ENCODE measurements at places on chromosomes 4 and X.

- DNase-seq = no peak
These were observed 158.5 kb downstream of the NSUN7 start for GRCh38 chr4:40908297-40908696.

DNA sequence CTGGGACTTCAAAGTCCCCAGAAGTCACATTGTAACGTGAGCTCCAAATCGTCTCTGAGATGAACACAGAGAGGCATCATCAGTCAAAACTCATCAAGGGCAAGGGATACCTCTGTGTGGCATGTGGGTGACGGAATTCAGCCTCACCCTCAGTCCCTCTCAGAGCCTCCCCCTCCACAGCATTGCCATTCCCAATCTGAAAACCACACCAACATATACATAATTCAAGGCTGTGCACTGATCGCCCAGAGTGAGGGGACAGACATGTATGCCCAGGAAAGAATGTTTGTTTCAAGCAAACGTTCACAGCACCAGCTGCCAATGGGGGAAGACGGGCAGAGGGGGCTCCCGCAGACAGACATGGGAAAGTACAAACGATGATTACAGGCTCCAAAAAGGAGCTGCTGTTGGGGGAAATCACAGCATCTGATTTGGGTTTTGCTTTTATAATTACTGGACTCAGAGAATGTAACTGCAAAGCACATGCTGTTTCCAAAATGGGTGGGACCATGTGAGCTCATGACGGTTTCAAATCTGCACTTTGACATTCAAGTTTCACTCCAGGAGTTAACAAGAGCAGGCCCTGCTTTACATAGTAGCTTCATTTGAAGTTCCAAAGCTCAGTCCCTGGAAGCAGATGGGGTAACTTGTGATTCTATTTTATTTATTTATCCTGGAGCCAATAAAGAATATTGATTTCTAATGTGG lies 88.3 kb downstream of the CLCN4 start:
- peak; percentile 39 for DNase-seq

DNA sequence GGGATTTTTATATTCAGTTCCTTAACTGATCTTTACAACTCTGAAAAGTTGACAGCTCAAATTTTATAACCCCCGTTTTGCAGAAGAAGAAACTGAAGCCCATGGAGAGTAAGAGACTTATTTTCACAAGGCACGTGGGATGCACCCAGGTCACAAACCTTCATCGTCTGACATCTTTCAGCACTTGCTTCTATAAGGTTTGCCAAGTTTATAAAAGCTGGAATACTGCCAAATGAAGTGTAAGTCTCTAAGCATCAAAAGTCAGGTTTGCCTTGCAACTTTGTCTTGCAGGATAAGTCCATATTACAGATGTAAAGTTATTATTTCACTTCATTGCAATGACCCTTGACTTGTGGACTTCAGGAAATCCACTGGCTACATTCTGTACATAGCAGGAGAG lies 6.3 kb upstream of the KCNIP4 start:
- no peak for DNase-seq

DNA sequence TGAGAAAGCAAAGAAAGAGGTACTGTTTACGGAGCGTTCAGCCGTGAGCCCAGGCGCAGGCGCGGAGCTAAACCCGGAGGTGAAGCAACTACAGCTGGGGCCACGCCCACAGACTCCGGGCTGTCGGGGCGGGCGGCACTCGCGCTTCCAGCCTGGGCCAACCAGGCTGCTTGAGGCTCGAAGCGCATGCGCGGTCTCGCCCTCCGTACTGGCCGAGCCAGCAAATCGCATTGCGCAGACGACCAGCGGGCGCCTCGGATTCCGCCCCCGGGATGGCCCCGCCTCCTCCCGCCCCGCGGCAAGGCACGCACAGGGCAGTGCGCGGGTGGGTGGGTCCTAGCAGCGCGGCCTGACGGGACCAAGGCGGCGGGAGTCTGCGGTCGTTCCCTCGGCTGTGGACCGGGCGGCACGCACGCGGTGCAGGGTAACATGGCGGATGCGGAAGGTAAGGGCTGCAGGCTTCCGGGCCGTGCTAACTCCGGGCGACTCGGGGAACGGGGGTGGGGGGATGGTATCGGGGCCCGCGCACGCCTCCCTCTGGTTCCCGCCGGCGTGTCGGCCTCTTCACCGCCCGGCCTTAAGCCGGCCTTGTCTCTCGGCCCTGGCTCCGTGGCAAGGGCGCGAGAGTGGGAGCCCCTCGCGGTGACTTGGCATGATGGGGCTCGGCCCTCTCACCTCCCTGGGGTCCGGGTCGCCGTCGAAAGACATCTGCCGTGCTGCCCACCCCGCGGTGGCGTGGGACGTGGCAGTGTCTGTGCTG lies at the start of gene DKC1:
TSS of gene DKC1 (plus strand) at position 328 of the 760 bp plus-strand sequence. CDS start at position 430, 102 bp downstream.
- DNase-seq = peak; percentile 92

Data from Jurkat, Clone E6-1 (cell line).